ENCODE measurements at places on chromosomes 2 and 18.

DNA sequence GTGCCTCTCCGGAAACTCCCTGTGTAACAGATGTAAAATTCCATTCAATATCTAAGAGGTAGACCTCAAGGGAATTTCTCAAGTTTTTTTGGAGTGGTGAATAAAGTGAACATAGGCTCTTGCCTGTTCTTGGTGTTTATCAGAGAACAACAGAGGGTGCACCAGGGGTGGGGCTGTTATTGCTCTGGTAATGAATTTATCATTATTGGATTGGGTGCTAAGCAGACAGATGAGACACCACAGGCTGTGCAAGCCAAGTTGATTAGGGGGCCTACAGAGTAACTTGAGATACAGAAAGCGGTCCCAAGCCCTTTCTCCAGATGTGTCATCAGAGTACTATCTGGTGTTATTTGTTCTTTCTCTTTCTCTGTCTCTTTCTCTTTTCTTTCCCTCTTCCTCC is 286.3 kb downstream of the OSR1 start:
- no peak for DNase-seq

GRCh38 chr2:169909376-169909775 is 82.1 kb downstream of the UBR3 start:
- DNase-seq, result no peak

GRCh38 chr2:54977149-54977548 is 73.1 kb downstream of the RTN4 start:
- no peak for DNase-seq

DNA sequence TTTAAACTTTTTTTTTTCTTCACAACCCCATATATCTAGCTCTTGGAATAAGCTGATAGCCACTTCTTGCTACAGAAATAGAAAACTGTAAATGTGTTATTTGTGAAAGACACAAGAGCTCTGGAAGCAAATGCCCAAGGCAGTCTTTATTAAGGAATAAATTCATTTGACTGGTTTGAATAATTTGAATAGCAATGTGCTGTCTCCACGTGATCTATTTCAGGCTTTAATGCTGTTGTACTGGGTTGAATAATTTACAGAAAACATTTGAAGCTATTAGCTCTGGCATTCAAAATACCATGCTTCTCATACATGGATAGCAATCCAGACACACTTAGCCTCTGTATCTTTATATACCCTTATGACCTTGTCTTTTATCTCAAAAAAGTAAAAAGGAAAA is 366.7 kb upstream of the KCNJ3 start:
- no peak for DNase-seq

DNA sequence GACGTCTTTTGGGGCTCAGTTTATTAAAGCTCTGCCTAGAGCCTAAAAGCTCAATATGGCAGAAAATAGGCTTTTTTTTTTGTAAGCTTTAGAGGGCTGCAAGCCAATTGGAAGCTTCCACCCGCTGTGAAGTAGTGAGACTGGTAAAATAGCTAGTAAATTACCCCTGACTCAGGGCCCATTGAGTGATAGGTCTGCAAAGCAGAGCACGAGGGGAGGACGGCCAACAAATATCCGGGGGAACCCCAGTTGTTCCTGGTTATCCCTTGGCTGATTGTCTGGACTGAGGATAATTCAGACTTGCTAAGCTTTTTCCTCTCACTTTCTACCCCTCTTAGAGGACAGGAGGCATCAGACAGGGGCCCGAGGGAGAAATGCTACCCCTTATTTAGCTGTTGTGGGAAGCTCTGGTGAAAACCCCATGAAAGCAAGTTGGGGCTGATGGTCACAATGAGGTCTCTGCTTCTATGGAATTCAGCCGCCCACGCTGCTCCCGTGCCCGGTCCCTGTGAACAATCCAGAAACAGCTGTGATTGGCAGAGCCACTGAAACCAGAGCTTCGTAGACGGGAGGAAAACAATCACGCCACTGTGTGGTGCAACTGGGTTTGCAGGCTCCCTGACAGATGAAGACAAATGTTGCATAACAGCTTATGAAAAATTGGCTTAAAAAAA is 141.9 kb upstream of the LGALSL start:
- no peak for DNase-seq

- peak; percentile 72 for DNase-seq
Observed at GRCh38 chr2:3461801-3462492, 57.4 kb downstream of the ADI1 start.

- no peak for DNase-seq
Observed at GRCh38 chr18:57587098-57587661, 678 bp upstream of the FECH start.

DNA sequence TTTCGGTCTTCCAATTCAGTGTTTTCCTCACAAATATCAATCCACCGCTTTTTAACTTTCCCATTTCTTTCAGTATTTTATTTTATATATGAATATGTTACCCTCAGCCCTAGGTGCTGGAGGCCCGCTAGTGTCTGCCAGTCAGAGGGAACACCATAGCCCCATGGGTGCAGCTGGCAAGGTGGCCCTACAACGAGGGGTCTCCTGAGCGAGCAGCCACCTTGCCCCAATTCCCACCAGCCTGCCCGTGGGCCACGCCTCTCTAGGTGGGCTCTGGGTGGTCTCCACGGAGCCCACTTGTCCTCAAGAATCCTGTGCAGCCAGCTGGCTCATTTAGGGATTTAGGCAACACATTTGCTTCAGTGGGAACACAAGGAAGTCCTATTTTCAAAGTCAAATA is 72.5 kb upstream of the RGPD5 start:
- no peak for DNase-seq

DNA sequence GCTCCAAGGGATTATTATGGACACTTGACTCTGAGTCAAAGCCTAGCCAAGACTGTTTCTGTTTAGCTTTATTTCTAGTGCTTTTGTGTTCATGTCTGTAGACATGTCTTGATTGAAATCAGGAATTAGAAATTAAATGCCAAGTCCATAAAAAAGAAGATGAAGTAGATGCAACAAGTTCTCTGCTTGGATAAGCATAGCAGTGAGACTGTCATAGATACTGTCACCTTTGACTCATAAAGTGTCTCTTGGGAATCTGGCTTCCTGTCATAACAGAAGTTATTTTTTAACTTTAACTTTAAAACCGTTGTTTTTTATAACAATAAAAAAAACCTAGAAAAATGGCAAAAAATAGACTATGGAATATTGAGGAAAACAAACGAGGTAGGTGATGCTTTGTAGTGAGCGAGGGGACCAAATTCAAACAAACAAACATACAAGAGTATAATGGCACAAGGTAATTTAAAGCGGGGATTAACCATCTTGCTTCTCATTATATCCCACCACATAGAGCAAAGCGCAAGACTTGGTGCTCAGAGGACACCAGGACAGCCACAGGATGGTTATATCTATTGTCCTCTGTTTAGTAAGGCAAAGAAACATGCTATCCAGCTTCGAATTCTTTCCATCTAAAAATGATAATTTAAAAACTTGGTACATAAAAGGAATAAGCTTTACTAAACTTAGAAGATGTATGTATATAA is 64.6 kb downstream of the CD226 start:
- no peak for DNase-seq

DNA sequence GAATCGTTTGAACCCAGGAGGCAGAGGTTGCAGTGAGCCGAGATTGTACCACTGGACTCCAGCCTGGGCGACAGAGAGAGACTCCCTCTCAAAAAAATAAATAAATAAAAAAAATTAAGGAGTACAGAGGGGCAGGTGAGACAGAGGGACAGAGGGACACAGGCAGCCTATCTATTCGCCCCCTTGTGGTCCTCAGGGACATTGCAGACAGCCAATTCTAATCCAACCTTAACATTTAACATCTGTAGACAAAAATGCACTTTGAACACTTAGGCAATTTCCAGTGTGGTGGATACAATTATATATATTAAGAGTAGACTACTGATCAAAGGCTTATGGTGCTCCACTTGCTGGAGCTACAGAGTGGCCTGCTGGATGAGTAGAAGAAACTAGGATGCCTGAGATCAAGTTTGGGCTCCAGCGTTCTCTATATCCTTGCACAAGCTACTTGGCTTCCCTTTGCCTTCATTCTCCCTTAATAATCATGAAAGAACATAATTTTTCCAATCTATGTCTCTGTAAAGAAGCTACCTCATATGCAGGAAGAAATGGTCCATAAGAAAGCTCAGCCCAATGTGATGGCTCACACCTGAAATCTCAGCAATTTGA is 8.2 kb upstream of the SMARCAL1 start:
- no peak for DNase-seq

DNA sequence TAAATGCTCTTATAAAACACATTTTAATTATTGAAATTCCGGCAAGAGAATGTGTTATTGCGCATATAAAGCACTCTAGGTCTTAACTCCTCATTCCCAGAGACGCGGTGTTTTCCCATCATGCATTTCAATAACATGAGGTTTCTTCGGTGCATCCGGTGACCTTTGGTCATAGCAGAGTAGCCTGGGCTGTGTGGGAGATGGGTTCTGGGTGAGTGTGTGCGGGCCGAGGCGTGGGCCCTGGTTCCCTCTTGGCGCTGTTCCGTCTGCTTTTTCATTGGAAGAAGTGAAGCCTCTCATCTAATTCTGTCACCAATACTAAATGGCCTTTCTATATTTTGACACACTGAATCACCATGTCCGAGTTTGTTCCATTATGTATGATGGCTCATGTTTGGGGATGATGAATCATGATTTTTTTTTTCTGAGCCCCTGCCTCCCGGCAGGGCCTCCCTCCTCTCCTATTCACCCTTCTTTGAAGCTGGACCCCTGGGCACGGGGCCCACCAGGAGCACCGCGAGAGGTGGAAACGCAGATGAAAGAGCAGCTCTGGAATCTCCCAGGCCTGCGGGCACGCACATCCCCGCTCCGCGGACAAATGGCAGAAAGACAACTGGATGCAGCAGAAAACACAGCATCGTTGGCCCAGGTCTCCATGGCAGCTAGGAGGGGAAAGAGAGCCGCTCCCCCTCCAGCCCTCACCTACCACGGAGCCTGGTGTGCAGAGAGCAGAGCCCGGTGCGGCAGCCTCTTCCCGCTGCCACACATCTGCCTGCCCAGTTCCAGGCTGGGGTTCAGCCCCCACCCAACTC is 85.8 kb upstream of the HPCAL1 start:
- DNase-seq, result peak; percentile 58

- no peak for DNase-seq
Observed at GRCh38 chr2:78465707-78466106, 559.8 kb upstream of the REG3G start.

DNA sequence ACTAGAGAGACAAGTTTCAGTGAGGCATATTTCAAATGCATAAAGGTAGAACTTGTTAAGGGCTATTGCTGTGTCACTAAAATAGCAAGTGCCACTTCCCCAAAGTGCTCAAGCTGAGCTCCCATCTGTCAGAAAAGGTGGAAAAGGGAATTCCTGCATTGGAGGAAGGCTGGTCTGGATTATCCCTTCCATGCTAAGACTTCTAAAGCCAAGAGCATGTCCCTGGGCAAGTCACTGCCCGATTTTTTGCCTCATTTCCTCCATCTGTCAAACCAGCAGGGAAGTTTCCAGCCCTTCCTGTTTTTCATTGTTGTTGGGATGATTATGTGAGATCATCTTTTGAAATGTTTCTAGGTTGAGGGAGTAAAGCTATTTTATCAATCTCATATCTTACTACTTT is 175.5 kb downstream of the SETBP1 start:
- no peak for DNase-seq

DNA sequence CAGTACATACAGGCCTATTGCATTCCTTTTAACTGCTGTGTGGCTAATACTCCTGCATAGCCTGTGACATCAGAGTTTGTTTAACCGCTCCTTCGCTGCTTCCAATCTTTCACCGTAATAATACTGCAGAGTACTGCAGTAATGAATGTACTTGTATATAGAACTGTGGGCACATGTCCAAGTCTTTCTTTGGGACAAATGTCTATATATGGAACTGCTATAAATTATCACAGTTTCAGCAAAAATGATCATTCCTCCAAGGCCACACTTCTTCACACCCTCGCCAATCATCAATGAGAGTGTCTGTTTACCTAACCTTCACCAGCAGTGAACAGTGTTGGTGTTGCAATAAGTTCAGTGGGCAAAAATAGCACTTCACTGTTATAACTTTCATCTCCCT is 230.4 kb downstream of the SP3 start:
- no peak for DNase-seq

DNA sequence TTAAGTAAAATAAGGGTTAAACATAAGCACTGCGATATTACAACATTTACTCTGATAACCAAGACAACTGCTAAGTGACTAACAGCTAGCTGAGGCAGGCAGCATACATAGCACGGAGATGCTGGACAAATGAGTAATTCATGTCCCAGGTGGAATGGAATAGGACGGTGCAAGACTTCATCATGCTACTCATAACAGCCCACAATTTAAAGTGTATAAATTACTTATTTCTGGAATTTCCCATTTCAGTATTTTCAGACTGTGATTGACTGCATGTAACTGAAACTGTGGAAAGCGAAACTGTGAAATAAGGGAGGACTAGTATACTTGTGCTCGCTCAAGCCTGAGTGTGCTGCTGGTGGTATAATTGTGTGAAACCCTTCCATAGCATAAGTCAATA is 12.9 kb downstream of the IER3IP1 start:
- no peak for DNase-seq

GRCh38 chr2:69311024-69311416 is 76.0 kb downstream of the GFPT1 start:
- no peak for DNase-seq

- DNase-seq, result no peak
Observed at GRCh38 chr2:179031731-179032408, 18.1 kb downstream of the CCDC141 start.

DNA sequence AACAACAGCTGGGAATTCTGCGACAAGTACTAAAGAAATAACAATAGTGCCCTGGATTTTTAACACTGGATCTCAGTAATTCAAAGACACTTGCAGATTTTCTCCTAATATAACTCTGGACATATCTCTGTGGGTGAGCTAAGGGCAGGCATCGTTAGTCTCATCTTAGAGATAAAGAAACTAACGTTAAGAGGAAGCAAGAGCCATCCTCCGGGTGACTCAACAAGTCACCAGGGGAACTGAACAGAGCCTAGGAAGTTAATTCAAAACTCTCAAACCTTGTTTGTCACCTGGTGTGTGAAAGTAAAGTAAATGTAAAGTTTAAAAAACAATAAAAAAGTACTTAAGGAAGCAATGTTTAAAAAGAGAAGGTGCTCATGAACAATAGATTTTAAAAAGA is 41.6 kb upstream of the NRP2 start:
- no peak for DNase-seq

DNA sequence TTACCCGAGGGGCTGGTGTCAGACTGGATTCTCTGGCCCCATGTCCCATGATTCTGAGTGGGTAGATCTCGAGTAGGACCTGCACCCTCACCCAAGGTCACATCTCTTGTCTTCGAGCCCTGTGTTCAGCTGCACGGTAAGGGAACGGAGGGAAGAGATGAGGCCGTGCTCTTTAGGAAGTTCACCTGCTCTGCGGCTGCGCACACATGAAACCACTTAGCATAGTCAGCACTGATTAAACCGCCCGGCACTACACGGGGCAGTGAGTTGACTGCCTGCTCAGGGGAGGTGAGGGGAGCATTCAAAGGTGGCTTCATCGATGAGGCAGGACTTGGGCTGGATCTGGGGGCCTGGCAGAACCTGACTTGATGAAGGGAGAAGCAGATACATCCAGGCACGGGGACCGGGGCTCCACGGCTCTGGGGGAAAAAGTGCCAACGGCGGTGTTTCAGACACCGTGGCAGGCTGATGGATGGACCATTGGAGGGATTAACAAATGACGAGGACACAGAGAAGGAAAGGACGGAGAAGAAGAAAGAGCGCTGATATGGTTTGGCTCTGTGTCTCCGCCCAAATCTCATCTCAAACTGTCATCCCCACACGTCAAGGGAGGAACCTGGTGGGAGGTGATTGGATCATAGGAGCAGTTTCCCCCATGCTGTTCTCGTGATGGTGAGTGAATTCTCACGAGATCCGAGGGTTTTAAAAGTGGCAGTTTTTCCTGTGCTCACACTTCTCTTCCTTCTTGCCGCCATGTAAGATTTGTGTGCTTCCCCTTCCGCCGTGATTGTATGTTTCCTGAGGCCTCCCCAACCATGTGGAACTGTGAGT is 248.6 kb downstream of the CYP26B1 start:
- peak; percentile 48 for DNase-seq
